ENCODE measurements at places on chromosomes 2 and 18.
A peak's percentile ranks its signal among the peaks of the same experiment; 100 is the strongest.

GRCh38 chr2:174333017-174333371 is 1.8 kb upstream of the SP9 start:
- no peak for DNase-seq

DNA sequence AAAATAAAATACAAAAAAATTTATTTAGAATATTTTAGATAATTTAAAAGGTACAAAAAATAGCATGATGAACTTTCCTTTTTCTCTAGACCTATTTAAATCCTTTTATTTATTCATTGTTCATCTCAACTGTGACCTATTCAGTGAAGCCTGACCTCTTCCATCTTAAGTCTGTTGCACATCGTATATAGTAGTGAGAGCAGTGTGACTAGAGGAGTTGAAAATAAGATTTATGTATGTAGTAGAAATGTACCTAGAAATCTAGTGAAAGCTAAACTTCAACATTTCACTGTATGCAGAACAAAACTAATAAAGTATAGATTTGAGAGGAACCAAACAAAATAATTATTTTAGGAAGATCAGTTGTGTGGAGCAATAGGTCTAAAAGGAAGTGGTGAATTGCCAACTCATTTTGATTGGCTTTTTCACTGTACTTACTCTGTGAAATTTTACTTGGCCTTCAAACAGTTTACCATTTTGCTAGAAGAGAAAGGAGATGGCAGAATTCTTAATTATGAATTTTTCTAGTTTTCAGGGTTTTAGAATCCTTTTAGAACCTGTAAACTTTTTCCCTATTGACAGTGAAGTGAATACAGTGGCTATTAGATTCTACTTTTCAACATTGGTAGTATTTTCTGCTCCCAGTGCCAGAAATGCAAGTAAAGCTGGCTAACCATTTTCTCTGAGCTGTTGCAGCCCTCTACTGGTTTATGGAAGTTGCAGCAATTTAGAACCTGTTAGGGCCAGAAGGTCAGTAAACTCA is 11.0 kb downstream of the ANKRD12 start:
- DNase-seq: peak; percentile 81

- DNase-seq: no peak
Measured at GRCh38 chr18:692824-693223, 19.6 kb downstream of the ENOSF1 start.

DNA sequence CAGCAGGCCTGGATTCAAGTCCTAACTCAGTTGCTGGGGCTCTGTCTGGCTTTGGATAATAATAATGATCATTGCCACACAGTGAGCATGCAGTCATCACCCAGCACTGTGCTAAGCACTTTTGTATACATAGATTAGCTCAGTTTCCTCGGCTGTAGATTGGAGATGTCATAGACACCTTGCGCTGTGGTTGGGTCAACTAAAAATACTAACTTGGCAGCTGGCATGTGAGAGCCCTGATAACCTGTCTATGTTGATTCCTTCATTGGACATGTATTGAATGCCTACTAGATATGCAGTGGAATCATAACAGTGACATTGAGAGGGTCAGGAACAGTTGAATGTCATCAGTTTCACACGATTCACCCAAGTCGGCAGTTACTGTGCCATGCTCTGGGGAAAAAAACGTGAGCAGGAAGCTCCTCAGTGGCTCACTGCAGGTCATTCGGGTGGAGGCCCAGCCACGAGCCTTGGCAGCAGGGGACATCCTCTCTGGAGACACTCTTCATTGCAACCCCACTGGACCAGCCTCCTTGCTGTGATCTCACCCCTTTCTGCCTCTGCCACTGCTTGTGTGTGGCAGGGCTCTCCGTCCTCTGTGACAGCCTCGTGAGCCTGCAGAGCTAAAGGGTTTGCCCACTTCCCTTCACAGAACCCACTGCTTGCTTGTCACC is 85.3 kb downstream of the NPAS2 start:
- no peak for DNase-seq

- peak; percentile 36 for DNase-seq
Measured at GRCh38 chr2:26982102-26982742, 11.8 kb downstream of the MAPRE3 start.

DNA sequence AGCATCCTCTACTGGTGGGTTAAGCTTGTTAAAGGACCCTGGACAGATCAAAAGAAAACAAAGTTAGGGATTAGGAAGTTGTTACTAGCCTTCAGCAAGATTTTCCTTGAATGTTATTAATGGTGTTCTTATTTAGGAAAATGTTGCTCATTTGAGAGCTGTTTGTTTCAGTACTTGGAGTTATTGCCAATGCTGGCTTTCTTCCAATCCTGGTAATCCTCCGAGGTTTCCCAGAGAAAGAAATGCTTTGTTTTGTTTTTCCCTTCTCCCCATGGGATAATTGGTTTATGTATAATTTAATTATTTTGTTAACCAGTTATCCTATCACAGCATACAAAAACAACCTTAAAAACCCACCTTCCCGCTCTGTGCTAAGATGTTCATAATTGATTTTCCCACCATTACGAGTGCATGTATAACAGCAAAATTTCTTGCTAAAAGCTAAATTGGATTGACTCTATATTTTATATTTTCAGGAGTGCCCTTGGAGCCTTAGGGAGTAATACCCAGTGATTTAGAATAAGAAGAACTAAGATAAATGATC is 79.8 kb downstream of the MGAT5 start:
- no peak for DNase-seq

DNA sequence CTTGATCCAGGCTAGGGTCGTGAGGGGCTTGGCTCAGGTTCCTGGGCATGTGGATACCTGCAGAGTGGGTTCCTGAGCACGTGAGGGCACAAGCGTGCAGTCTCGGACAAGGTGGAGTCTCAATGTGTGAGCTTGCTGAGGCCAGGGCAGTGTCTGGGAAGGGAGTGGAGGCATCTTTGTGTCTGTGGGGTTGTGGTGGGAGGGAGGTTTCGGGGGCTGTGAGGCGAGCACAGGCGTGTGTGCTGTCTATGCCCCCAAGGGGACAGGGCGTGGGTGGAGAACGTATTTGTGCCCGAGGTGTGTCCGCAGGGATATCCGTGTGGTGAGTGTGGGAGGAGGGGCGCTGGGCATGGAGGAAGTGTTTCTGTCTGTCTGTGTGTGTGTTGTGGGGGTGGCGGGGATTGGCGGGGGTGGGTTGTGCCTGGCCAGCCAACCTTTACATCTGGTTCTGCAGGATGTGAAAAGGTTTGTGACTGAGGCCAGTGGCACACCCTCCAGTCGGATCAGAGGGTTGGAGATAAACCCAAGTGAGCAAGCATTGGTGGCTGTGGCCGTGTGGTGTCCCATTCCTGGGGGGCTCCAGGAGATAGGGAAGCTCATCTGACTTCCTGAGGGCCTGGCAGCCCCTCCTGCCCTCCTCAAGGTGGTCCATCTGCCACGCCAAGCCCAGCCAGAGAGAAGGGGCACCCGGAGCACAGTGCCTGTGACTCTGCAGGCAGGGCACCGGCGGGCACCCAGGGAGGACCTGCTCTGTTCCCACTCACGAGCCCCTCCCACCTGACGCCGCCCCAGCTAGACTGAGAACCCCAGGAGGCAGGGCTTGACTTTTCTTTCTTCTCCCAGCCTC is 57.1 kb downstream of the ZFP36L2 start:
- no peak for DNase-seq

DNA sequence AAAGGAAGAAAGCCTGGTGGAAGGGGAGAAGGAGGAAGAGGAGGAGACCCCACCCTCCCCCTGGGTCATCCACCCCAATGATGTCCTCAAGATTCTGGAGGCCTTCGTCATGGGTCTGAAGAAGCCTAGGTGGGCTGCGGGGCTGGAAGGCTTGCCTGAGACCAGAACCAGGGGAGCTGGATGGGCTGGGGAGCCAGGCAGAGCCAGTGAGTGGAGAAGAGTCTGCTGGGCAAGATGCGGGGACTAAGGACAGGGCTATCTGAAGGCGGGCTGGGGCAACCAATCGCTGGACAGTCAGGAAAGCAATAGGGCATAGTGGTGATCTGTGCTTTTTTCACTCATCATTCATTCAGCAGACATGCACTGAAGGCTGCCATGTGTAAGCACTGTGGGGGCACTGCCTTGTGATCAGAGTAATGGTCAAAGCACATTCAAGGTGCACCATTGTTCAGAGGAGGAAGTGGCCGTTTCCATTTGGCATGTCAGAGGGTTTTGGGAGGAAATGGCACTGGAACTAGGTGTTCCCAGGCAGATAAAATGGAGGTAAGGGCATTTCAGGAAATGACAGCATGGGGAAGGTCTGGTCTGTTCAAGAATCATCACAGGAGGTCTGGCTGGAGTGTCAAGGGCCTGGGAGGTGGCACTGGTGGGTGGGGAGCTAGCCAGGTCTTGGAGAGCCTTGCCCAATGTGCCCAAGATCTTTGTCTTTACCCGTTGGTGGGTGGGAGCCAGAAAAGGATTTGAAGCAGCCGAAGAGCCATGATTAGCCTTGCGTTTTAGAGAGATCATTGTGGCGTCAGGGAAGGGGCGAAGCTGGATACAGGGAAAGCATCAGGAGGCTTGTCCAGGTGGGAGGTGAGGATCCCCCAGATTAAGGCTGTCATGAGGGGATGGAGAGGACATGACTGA is 24.2 kb downstream of the OTOF start:
- no peak for DNase-seq

All from IMR-90 (cell line).